ENCODE measurements at places on chromosomes 7 and 10. TPM values are rescaled to one million over a fixed set of nuclear protein-coding genes. Genes with fewer than 3 reads are reported as not detected.

GRCh38 chr7:156682928-156683327, 42.4 kb downstream of the RNF32 start:
- H3K4me3 ChIP-seq = no peak overlapping the region
- H3K27ac ChIP-seq = no peak overlapping the region
- no peaks in the 10 kb centered on the region for H3K27me3 ChIP-seq
- DNase-seq = no peak
- H3K36me3 ChIP-seq = peaks cover 34% of the 10 kb centered on the region

Gene NYAP1
- total RNA-seq = 0.15 TPM

DNA sequence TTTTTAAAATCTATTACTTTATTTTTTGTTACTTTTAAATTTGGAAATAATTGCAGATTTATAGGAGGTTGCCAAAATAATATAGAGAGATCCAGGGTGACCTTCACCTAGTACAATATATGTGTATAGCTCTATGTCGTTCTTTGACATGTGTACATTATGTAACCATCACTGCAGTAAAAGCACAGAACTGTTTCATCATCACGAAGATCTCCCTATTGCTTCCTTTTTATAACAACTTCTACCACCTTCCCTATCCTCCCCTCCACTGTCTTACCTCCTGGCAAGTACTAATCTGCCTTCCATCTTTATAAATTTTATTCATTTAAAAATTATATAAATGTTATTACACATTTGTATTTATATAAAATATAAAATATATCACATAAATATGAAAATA, 251.0 kb downstream of the AUTS2 start:
- no peaks in the 10 kb centered on the region for H3K27me3 ChIP-seq
- no peak overlapping the region for H3K4me3 ChIP-seq
- no peak for DNase-seq
- no peaks in the 10 kb centered on the region for H3K4me1 ChIP-seq
- H3K27ac ChIP-seq = no peak overlapping the region
- H3K36me3 ChIP-seq = no peaks in the 10 kb centered on the region

DNA sequence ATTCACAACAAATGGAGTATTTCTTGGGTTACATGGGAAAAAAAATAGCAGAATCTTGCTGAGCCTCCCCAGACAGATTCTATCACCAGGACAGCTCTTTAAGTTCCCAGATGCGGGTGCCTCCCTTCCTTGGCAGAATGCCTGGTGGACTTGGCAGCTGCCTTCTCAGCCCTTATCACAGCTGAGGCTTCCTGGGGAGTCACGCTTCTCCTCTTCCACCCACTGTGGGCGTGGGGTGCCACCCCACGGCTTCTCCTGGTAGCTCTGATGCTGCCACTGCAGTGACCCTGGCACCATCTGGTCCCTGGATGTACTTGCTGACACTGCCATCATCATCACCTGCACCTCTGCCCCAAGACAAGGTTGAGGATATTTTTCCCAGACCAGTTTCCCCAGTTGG, 16.2 kb upstream of the NME8 start:
- 0 out of 2 replicates have a peak, but pooled peaks cover 4% of the 10 kb centered on the region for H3K4me1 ChIP-seq
- no peaks in the 10 kb centered on the region for H3K27me3 ChIP-seq
- no peak for DNase-seq
- no peaks in the 10 kb centered on the region for H3K36me3 ChIP-seq

Gene CCL24
- total RNA-seq = not detected

GRCh38 chr7:15042285-15043065, 139.9 kb upstream of the DGKB start:
- no peak for DNase-seq
- no peaks in the 10 kb centered on the region for H3K27me3 ChIP-seq
- H3K4me3 ChIP-seq = no peak overlapping the region

DNA sequence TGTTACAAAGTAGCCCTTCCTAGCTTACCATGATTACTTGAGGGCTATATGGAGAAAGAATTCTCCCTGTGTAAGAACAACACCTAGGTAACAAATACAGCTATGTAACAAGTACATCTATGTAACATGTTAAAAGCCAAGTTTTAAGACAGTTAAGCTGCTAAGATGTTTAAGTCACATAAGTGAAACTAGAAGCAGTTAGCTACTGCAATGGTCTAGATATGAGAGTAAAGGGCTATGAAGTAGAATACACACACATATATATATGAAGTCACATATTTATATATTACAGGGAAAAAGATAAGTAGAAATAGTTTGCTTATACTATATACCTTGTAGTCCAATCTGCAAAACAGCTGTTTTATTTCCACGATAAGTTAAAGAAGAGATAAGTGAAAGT, 14.4 kb downstream of the POT1 start:
- no peaks in the 10 kb centered on the region for H3K27me3 ChIP-seq
- no peaks in the 10 kb centered on the region for H3K36me3 ChIP-seq
- H3K4me3 ChIP-seq = no peak overlapping the region
- H3K4me1 ChIP-seq = no peaks in the 10 kb centered on the region

Gene ARHGEF5
- total RNA-seq = 1.3 TPM

Gene OR9A4
- not detected for total RNA-seq

DNA sequence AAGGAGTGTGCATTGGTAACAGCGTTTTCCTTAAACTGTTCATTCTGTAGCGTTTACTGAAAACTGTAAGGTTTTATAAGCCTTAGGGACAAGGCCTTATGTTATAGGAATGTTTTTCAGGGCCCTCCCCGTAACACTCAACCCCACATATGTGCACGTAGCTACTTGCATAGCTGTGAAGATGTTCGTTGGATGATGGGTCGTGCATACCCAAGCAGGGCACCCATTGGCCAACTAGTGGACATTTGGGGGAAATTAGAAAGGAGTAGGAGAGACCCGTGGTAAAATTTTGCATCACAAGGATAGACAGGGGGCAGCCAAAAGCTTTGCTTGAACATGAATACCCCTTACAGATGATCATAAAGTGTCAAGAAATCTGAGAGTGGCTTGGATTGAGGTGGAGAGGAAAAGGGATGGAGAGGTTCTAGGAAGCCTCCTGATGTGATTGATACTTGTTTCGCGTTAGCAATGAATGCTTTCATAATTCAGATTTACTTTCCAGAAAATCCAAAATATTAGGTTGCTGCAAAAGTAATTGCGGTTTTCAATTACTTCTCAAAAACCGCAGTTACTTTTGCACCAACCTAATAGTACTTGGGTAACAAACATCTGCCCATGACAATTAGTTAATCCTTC, 878 bp downstream of the SEC61A2 start:
- H3K4me3 ChIP-seq = peak overlapping the region; percentile 87
- peak; percentile 71 for DNase-seq
- no peak overlapping the region for H3K27ac ChIP-seq
- H3K4me1 ChIP-seq = peaks cover 19% of the 10 kb centered on the region
- H3K36me3 ChIP-seq = no peaks in the 10 kb centered on the region

Data from HepG2 (cell line).